Suprapubic skin (tissue), 4 donors: ENCODE measurements at places on chromosomes 16 and 17. TPM values are rescaled to one million over a fixed set of nuclear protein-coding genes. Genes with fewer than 3 reads are reported as not detected.

GRCh38 chr17:43604549-43604948 lies 57.2 kb downstream of the MEOX1 start:
- no peak for DNase-seq
- H3K36me3 ChIP-seq: no peaks in the 10 kb centered on the region
- H3K27me3 ChIP-seq: no peaks in the 10 kb centered on the region
- H3K4me3 ChIP-seq: no peak overlapping the region

DNA sequence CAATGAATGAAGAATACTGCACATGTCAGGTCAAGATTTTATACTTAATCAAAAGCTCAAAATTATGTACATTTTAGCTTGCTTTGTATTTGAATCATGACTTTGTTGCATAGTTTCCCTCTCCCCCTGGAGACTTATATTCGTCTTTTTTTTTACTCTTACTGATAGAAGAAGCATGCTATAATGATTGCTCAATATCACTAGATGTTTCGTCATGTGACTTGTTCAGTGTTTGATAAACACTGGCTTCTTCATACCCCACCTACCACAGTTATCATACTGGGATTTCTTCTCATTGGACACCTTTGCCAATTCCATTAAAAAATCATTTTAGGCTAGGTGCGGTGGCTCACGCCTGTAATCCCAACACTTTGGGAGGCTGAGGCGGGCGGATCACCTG lies 148.7 kb downstream of the FTO start:
- no peaks in the 10 kb centered on the region for H3K27me3 ChIP-seq
- H3K36me3 ChIP-seq: no peaks in the 10 kb centered on the region
- H3K4me1 ChIP-seq: no peaks in the 10 kb centered on the region
- no peak overlapping the region for H3K27ac ChIP-seq
- no peak overlapping the region for H3K4me3 ChIP-seq

DNA sequence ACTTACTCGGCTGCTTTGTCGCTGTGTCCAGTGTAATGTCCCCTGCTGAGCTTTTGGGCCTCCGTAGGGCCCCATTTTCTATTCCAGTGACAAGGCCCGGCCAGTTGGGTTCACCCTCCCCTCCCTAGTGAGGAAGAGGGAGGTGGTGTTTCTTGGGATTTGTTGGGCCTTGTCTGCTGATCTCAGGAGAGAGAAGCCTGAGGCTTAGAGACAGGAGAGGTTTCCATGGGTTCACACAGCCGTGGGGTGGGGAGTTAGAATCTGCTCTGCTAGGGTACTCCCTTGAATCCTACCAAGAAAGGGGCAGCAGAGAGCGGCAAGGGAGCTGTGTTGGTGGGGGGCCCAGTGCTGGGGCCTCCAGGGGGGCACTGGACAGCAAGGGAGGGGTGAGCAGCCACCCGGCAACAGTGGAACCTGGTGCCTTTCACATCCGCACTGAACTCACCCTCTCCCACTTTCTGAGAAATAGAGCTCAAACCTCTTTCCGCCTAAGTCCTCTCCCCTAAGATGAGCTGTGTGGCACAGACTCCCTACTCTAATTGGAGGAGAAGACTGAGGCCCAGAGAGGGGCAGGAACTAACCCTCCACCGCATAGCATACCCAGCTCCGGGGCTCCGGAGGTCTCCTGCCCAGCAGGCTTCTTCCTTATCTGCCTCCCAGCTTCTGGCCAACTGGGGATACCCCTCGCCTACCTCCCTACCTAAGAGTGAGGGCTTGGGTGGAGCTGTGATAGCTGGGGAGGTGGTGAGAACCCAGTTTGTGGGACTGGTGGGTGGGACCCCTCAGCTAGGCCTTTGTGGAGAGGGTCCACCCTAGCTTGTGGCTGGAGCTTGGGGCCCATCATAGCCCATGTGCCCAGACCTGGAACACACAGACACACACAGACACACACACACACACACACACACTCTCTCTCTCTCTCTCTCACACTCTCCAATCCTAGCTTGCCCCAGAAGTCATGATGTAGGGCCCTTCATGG lies 6.8 kb downstream of the TBKBP1 start:
- H3K4me3 ChIP-seq: no peak overlapping the region
- H3K27ac ChIP-seq: no peak overlapping the region
- H3K36me3 ChIP-seq: peaks cover 25% of the 10 kb centered on the region
- DNase-seq: no peak
- peaks cover 9% of the 10 kb centered on the region for H3K4me1 ChIP-seq

GRCh38 chr16:83102336-83102735 lies 475.6 kb downstream of the CDH13 start:
- H3K4me3 ChIP-seq: no peak overlapping the region
- H3K36me3 ChIP-seq: no peaks in the 10 kb centered on the region
- H3K4me1 ChIP-seq: no peaks in the 10 kb centered on the region
- H3K27me3 ChIP-seq: no peaks in the 10 kb centered on the region

DNA sequence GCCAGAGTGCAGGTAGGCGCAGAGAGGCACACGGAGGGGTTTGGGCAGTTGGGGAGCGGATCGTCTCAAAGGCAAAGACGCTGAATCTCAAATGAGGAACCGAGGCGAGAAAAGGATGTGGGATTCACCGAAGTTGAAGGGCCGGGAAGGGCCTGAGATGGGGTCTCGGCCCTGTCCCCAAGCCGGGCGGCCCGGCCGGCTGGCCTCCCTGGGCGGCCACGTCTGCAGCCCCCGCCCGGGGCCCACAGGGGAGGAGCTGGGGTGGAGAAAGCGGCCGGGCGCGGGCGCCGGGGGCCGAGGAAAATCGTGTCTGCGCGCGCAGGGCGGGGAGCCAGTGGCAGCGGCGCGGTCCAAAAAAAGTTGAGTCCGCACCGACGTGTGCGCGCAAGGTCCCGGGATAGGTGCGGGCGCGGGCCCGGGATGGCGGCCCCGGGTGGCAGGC lies 458 bp downstream of the SLC12A4 start:
- H3K27me3 ChIP-seq: no peaks in the 10 kb centered on the region
- H3K36me3 ChIP-seq: no peaks in the 10 kb centered on the region
- peak overlapping the region; percentile 74 for H3K4me3 ChIP-seq
- DNase-seq: peak; percentile 71

- H3K4me3 ChIP-seq: no peak overlapping the region
- no peak for DNase-seq
- H3K27me3 ChIP-seq: peaks cover 19% of the 10 kb centered on the region
- no peaks in the 10 kb centered on the region for H3K4me1 ChIP-seq
- no peaks in the 10 kb centered on the region for H3K36me3 ChIP-seq
These were observed 66.0 kb downstream of the CACNG3 start for GRCh38 chr16:24322106-24322505.

DNA sequence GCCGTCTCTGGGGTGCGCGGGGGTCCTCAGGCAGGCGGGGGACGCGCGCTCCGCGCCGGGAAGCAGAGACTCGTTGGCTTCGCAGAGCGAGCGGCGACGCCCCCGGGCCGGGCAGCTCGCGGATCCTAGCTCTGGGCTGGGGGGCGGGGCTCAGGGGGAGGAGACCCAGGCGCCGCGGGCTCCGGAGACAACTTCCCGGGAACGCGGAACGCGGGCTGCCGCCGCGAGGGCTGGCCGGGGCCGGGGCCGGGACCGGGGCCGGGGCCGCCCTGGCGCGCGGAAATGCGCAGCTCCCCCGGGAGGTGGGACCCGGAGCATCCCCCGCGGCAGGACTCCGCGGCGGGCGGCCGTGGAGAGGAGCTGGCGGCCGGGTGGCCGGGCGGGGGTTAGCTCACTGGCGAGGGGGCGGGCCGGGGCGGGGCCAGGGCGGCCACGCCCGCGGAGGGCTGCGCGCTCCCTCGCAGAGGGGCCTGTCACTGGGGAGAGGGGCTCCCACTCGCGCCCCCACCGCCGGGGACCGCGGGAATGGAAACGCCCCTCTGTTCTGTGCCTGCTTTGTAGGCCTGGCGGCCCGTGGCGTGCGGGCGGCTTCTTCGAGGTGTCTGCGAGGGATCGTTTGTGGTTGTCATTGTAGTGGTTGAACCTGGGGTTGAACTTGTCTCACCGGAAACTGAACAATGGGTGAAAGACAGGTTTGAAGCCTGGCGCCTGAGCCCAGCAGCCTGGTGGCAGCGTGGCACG lies at the start of gene GAS7:
TSS of gene GAS7 (minus strand) at position 98 of the 741 bp plus-strand sequence.
- peak within 1 kb of the TSS; percentile 86 for H3K4me3 ChIP-seq
- H3K36me3 ChIP-seq: no peaks in the 10 kb centered on the region
- peak within 1 kb of the TSS; percentile 79 for H3K27ac ChIP-seq
- peaks cover 19% of the 10 kb centered on the region for H3K27me3 ChIP-seq
- peaks cover 37% of the 10 kb centered on the region for H3K4me1 ChIP-seq
- peak; percentile 88 for DNase-seq

DNA sequence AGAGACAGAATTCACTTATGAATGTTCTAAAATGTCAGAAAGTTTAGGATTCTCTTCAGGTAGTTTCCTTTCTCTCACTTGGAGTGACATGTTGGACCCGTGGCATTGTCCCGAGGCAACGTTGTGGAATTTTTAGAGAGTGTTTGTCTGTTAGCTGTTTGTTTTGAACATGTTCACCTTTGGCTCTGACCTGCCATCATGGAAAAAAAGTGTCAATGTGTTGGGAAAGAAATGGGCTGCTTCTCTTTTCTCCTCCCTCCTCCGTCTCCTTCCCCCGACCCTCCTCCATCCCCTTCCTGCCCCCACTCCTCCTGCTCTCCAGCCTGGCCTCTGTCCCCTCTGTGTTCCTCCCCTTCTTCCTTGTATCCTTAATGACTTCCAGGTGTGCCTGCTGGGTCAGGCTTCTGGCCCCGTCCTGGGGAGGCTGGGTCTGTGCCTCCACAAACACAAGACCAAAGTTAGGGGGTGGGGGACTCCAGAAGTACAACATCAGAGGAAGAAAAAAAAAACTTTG lies 463.1 kb downstream of the MAF start:
- H3K27ac ChIP-seq: no peak overlapping the region
- H3K27me3 ChIP-seq: no peaks in the 10 kb centered on the region
- DNase-seq: no peak
- H3K4me3 ChIP-seq: no peak overlapping the region

- peaks cover 59% of the 10 kb centered on the region for H3K4me1 ChIP-seq
- H3K4me3 ChIP-seq: peak overlapping the region; percentile 94
- peak overlapping the region; percentile 99 for H3K27ac ChIP-seq
- H3K27me3 ChIP-seq: no peaks in the 10 kb centered on the region
These were observed 789 bp downstream of the CSNK1D start for GRCh38 chr17:82272495-82273326.

MMP28 gene
- total RNA-seq: 76.5 TPM

HOXB5 gene
- total RNA-seq: not detected

SNN gene
- total RNA-seq: 21.0 TPM

COA3 gene
- total RNA-seq: 46.6 TPM

ITGAE gene
- 14.6 TPM for total RNA-seq

ANKRD40 gene
- 28.3 TPM for total RNA-seq
